Frontal cortex (tissue), 4 donors: ENCODE measurements at places on chromosomes 4 and X. TPM values are rescaled to one million over a fixed set of nuclear protein-coding genes. Genes with fewer than 3 reads are reported as not detected.

The TFDP3 gene
- not detected for total RNA-seq

The TMEM184C gene
- 47.7 TPM for total RNA-seq

The DCHS2 gene
- total RNA-seq: 11.0 TPM

- DNase-seq: no peak
These were observed 35.9 kb upstream of the GUCY1B1 start for GRCh38 chr4:155722816-155723499.

DNA sequence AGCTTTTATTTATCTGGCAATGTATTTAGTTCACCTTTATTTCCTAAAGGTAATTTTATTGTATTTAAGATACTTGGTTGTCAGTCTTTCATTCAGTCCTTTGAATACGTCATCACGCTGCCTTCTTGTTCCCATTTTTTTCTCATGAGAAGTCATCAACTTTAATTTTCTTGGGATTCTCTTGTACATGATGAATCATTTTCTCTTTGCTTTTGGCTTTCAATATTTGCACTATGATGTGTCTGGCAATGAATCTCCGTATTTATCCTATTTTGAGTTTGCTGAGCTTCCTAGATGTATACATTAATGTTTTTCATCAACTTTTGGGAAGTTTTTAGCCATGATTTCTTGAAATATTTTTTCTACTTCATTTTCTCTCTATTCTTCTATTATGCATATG is 28.4 kb downstream of the CLDN2 start:
- DNase-seq: no peak

The CXCL8 gene
- 0.41 TPM for total RNA-seq

DNA sequence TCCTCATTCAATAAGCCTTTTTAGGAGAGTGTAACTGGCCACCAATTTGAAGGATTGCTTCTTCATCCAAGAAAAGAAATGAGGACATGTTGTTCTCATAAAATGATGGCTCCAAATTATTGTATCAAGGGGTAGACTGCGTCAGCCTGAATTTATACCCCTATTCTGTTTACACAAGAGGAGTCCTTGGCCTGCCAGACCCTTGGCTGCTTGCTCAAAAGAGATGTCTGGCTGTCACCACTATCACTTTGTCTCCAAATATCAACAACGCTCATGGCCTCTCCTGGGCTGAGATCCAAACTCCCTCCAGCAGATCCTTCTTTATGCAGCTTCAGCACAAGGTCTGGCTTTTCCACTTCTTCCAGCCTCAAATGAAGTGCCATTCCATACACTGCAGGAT is 127.9 kb downstream of the OR13H1 start:
- no peak for DNase-seq

DNA sequence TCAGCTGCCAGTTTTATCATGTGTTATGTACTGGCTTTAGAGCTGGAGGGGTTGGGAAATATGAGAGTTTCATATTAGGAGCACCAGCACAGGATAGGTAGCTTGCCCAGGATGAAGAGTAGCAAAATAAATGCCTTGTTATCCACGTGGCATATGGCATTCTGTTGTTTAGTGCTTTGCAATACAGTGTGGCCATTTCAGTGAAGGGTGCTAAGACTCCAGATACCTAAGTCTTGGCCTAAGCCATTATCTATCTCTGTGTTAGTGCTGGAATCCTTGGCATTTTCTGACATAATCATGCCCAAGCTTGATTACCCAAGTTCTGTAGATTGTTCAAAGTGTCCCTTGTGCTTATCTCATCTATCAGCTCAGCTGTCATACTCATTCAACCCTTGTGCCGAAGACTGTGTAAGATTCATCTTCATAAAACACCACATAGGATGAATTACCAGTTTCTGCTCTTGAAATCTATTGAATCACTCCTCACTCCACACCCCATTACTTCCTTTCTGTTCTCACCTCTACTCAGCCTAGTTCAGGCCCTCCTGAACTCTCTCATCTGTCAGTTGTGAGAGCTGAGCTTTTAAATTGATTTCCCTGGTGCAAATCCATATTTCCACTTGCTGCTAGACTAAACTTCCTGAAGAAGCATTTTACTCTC is 73.5 kb downstream of the CLCN5 start:
- no peak for DNase-seq

DNA sequence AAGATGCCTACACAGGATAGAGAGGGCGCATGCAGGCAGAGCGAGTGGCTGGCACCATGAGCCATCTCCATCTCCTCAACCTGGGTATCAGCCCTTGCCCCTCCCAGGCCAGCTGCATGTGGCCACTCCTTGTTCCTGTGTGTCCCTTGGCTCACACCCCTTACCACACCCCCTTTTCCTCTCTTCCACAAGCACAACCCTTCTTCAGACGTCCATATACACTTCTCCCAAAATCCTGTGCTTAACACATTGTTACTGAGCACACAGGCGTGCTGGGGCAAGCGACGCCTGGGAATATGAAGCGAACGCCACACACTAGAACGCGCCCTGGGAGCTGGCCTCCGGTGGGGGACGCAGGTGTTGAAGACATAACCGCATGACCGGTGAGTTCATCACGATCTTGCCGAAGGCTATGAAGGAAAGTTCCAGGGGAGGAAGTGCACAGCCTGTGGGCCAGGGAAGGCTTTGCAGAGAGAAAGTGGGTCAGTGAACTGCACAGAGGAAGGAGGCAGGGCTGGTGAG is 19.1 kb upstream of the KIAA0232 start:
- DNase-seq: no peak

The GNL3L gene
- 19.2 TPM for total RNA-seq

The GYPE gene
- total RNA-seq: 1.2 TPM

DNA sequence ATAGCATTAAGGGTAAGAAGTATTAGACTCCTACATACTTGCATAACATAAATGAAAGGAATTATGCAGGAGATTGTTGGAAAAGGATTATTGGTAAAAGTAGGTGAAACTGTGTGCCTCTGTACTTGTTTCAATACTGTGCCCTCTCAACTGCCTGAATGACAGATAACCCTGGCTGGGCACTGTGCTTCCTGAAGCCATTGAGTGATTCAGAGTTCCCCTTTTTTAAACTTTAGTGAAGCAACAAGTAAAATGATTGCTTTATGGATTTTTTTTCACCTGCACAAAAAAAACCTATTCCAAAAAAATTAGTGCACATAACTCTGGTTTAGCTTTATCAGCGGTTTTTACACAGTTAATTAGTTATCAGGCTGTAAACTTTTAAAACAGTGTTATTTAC is 204.8 kb downstream of the TRAM1L1 start:
- DNase-seq: no peak

The CHIC2 gene
- total RNA-seq: 49.7 TPM

DNA sequence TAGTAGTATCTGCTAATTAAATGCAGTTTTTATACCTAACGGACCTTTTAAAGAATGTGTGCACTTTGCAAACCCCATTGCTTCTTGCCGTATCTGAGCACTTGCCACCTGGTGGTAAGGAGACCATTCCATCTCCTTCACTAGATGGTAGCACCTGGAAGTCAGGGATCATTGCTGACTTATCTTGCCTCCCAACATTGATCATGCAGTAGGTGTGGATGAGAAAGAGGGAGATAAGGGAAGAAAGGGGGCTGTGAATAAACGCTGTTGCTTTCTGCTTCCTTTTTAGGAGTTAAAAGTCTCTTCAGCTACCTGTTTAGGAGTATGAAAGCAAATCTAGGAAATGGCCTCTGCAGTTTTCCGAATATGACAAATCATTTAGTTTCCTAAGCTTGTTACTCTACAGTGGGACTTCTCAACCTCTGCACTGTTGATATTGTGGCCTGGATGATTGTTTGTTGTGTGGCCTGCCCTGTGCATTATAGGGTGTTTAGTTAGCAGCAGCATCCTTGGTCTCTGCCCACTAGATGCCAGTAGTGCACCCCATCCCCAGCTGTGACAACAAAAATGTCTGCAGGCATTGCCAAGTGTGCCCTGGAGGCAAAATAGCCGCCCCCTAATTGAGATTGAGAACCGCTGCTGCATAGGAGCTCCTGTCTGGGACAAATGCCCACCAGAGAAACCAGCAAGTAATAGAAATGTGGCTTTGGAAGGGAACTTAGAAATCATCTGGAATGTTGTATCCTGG is 38.8 kb downstream of the GAB1 start:
- no peak for DNase-seq

DNA sequence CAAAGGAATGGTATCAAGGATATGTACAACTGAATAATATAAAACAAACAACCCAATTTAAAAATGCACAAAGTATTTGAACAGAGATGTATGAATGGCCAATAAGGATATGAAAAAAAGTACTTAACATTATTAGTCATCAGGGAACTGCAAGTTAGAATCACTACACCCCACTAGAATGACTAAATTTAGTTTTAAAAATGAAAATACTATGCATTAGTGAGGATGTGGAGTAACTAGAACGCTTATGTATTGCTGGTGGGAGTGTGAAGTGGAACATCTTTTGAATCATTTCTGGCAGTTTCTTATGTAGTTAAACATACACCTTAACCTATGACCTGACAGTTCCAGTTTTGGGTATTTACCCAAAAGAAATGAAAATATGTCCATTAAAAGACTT is 13.0 kb upstream of the SLC16A2 start:
- DNase-seq: no peak

- DNase-seq: peak; percentile 35
These were observed 14.2 kb upstream of the PJA1 start for GRCh38 chrX:69179380-69179911.

- no peak for DNase-seq
These were observed 124.1 kb upstream of the MAB21L2 start for GRCh38 chr4:150457802-150458201.

GRCh38 chrX:119647089-119647488 is 40.9 kb upstream of the NKRF start:
- no peak for DNase-seq

DNA sequence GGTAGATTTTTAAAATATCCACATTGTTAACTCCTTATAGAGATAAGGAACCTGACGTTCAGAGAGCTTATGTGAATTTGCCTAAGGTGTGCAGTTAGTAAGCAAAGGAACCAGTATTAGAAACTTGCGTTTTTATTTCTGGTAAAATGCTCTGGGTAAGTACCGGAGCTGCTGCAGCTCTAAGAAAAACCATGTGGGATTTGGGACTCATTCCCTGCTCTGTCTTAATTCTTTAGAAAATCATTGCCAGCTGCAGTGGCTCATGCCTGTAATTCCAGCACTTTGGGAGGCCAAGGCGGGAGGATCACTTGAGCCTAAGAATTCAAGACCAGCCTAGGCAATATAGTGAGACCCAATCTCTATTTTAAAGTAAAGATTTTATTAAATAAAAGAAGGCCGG is 5.8 kb downstream of the CCKAR start:
- DNase-seq: no peak

DNA sequence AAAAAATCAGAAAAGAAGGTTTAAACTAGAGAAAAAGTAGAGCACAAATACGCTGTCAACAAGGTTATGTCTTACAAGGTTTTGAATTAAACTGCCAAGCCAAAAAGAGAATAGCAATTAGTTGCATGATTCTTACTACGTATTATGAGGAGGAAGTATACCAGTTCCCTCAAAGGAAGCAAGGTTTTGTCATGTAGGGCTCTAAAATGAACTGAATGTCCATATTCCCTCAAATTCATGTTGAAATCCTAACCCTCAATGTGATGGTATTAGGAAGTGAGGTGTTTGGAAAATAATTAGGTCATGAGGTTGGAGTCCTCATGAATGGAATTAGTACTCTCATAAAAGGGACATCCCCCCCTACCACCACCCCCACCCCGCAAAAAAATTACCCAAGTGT is 201.0 kb downstream of the FBXW7 start:
- no peak for DNase-seq

DNA sequence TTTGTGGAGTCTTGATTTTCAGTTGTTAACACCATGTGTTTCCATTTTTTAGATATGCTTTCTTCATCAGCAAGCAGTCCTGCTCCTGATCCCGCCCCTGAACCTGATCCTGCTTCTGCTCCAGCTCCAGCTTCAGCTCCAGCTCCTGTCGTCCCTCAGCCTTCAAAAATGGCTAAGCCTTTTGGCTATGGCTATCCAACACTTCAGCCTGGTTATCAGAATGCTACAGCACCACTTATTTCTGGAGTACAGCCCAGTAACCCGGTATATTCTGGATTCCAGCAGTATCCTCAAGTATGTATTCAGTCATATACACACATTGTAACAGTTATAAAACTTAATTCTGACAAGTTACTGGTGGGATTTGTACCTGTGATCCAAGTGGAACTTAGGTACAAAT is 60.9 kb downstream of the SEC24B start:
- DNase-seq: no peak

- DNase-seq: no peak
These were observed 13.4 kb downstream of the LRIT3 start for GRCh38 chr4:109861271-109861670.

The MAGEA9B gene
- total RNA-seq: not detected

DNA sequence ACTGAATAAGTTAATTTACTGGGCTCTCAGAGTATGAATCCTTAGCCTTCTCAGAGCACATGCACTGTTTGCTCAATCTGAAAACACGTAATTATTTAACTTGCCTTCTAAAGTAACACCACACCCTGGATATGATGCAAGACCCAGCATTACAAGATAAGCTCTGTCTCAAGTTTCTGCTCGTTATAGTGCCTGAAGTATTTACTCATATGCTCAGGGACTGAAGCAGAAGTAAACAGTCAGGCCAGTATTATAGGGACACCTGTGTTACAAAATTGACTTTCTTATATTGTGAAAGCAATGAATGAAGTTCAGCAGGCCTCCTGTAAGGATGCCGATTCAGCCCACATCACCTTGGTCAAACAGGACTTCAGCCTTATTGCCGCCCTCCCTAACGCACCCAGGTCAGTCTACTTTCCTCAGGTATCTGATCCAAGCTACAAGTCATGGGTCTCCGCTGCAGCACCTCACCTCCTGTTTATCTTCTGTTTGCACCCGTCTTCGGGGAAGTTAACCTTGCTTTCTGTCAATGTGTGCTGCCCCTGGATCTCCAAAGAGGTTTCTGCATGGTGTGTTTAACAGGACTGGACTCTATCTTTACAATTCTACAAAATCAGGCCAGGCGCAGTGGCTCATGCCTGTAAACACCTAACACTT is 42.8 kb upstream of the KLF3 start:
- no peak for DNase-seq

The CT45A2 gene
- not detected for total RNA-seq

GRCh38 chr4:7828793-7829301 is 110.8 kb downstream of the AFAP1 start:
- DNase-seq: no peak

The VCX3A gene
- total RNA-seq: not detected

The MTNR1A gene
- total RNA-seq: not detected

The C4orf17 gene
- total RNA-seq: not detected
